ENCODE measurements at places on chromosomes 5 and 9. TPM values are rescaled to one million over a fixed set of nuclear protein-coding genes. Genes with fewer than 3 reads are reported as not detected.

The DIPK1B gene
- total RNA-seq: 8.0 TPM

The DMRT3 gene
- total RNA-seq: not detected

The SHISAL2B gene
- not detected for total RNA-seq

The GARIN3 gene
- not detected for total RNA-seq

The REEP2 gene
- total RNA-seq: 7.0 TPM

The CCNO gene
- 4.3 TPM for total RNA-seq

The PRELID2 gene
- 7.8 TPM for total RNA-seq

The ASPN gene
- total RNA-seq: not detected

The ABO gene
- not detected for total RNA-seq

The CCL27 gene
- not detected for total RNA-seq

The FBLL1 gene
- 0.09 TPM for total RNA-seq

The SWI5 gene
- total RNA-seq: 43.7 TPM

The PCDHA9 gene
- not detected for total RNA-seq

The BRINP1 gene
- total RNA-seq: 0.17 TPM

The DYNC2I2 gene
- 131 TPM for total RNA-seq

The CDC20B gene
- total RNA-seq: 0.07 TPM

The GRXCR2 gene
- not detected for total RNA-seq

The CD72 gene
- 0.16 TPM for total RNA-seq

The MYMK gene
- not detected for total RNA-seq
